ENCODE measurements at places on chromosomes 3 and 15. TPM values are rescaled to one million over a fixed set of nuclear protein-coding genes. Genes with fewer than 3 reads are reported as not detected.

SAMD7 gene
- not detected for total RNA-seq

SLC15A2 gene
- total RNA-seq, result 72.4 TPM

PAQR5 gene
- total RNA-seq, result 24.5 TPM

UCN2 gene
- not detected for total RNA-seq

ACTC1 gene
- total RNA-seq, result not detected

GRCh38 chr3:20396335-20396734 lies 210.3 kb upstream of the SGO1 start:
- no peaks in the 10 kb centered on the region for H3K4me1 ChIP-seq
- no peak overlapping the region for H3K4me3 ChIP-seq
- DNase-seq, result no peak
- no peaks in the 10 kb centered on the region for H3K27me3 ChIP-seq
- no peaks in the 10 kb centered on the region for H3K36me3 ChIP-seq

DNA sequence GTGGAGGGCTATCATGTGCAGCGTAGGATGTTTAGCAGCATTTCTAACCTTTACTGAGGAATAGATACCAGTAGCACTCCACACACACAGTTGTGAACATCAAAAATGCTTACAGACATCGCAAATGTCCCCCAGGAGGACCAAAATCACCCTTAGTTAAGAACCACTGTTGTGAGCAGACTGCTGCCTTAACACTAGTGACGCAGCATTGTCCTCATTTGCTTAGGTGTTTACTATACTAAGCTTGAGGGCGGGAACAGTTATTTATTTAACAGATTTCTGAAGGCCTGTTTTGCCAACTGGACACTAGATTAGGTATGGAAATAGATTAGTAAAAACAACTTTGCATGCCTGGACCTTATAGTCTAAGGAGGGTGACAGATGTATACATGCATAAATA lies 2.3 kb downstream of the PPP2R3A start:
- no peaks in the 10 kb centered on the region for H3K27me3 ChIP-seq
- H3K4me1 ChIP-seq, result peaks cover 28% of the 10 kb centered on the region
- no peak overlapping the region for H3K27ac ChIP-seq
- H3K4me3 ChIP-seq, result no peak overlapping the region

- no peaks in the 10 kb centered on the region for H3K27me3 ChIP-seq
- no peak overlapping the region for H3K4me3 ChIP-seq
- no peaks in the 10 kb centered on the region for H3K4me1 ChIP-seq
- no peak for DNase-seq
Observed at GRCh38 chr15:54159012-54159411, 180.8 kb downstream of the UNC13C start.

DNA sequence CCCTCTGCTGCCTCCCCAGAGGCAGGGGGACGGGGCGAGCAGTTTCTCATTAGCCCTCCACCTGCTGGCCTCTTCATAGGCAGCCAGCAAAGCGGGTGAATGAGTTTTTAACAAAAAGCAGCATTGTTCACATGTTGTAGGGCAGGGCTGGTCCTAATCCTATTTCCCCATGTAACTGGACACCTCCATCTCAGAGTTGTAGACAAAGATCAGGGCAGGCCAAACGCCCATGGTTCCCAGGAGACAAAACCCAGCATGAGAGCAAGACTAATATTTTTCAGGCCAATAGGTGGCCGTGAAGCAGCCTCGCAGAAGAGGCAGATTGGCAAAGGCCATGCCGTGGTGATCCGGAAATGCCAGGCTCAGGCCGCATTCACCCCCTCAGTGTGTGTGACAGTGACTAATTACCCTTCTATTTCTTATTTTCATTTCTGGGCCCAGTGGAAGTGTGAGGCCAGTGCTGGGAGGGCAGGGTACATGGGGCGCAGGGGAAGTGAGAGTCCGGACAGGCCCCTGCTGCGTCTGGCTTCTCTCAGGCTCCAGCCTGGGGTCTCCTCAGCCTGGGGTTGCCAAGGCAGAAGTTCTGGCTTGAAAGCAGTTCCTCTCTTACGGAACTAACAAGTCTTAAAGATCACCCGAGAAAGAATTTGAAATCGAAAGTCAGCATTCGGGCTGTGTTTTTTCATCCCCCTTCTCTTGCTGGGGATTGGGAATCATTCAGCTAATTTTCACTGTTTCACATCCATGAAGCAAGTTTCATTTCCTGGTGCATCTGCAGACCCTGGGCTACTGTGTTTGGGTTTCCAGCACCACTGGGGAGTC lies 64.8 kb downstream of the BOC start:
- no peaks in the 10 kb centered on the region for H3K27me3 ChIP-seq
- no peak overlapping the region for H3K4me3 ChIP-seq
- no peak for DNase-seq

DNA sequence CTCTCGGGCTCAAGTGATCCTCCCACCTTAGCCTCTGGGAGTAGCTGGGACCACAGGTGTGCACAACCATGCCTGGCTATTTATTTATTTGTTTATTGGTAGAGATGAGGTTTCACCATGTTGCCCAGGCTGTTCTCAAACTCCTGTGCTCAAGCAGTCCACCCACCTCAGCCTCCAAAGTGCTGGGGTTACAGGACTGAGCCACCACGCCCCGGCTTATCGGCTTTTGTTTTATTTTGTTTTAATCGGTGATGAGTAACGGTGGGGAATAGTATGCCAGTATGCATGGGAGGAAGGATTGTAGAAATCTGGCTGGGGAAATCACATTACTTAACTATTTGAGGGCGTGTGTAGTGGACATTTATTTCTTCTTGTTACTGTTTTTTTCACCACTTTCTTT lies 451.0 kb upstream of the GOLIM4 start:
- DNase-seq, result no peak
- no peaks in the 10 kb centered on the region for H3K36me3 ChIP-seq
- H3K4me1 ChIP-seq, result no peaks in the 10 kb centered on the region

DNA sequence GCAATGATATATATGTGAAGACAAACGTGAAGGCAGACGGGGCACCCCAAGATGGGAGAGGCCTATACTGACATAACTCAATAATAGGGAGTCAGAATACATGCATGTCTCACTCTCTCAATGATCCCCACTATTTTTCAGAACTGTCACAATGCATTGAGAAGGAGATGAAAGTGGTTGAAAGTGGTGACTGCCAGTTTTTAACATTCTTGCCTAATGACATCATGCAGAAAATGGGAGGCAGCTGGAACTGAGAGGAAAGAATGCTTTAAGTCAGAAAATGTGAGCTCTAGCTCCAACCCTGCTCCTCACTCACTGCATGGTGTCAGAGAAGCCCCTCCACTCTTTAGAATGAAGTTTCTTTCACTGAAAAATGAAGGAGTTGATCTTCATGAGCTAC lies 55.3 kb upstream of the P2RY1 start:
- no peaks in the 10 kb centered on the region for H3K36me3 ChIP-seq
- H3K4me3 ChIP-seq, result no peak overlapping the region
- no peak overlapping the region for H3K27ac ChIP-seq

DNA sequence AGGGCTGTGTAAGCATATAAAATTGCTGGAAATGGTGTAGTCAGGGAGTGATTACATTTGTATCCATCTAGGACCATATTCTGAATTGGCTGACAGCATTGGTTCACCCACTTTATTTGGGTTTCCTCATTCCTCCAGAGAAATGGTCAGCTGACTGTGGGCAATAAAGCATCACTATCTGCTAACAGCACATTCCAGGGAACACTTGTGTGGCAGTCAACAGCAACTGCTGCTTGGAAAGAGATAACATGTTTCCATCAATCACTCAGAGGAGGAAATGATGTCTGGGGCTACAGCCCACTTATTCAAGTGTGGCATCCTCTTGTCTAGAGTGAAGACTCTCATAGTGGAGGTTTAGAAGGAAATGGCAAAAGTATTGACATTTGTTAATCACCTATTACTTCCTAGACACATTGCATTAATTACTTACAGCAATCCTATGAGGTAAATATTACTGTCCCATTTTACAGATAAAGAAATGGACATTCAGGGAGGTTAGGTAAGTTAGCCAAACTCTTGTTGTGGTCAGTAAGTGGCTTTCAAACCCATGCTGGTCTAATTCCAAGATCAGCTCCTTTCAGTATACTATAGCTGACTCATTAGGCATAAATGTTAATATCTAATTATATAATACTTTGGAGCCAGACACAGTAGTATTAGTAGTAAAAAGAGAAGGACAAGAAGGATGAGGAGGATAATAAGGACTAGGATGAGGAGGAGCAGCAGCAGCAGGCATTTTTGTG lies 247.8 kb downstream of the ALCAM start:
- no peak overlapping the region for H3K4me3 ChIP-seq
- H3K4me1 ChIP-seq, result peaks cover 2% of the 10 kb centered on the region
- no peaks in the 10 kb centered on the region for H3K27me3 ChIP-seq
- no peak for DNase-seq
- no peaks in the 10 kb centered on the region for H3K36me3 ChIP-seq

- no peaks in the 10 kb centered on the region for H3K27me3 ChIP-seq
- no peaks in the 10 kb centered on the region for H3K4me1 ChIP-seq
- H3K27ac ChIP-seq, result no peak overlapping the region
- no peaks in the 10 kb centered on the region for H3K36me3 ChIP-seq
- no peak for DNase-seq
- no peak overlapping the region for H3K4me3 ChIP-seq
Observed at GRCh38 chr3:152549263-152549662, 280.5 kb downstream of the MBNL1 start.

GRCh38 chr3:72186400-72186855 lies 401.5 kb upstream of the PROK2 start:
- no peaks in the 10 kb centered on the region for H3K36me3 ChIP-seq
- no peak overlapping the region for H3K4me3 ChIP-seq
- DNase-seq, result no peak
- H3K27ac ChIP-seq, result no peak overlapping the region

DNA sequence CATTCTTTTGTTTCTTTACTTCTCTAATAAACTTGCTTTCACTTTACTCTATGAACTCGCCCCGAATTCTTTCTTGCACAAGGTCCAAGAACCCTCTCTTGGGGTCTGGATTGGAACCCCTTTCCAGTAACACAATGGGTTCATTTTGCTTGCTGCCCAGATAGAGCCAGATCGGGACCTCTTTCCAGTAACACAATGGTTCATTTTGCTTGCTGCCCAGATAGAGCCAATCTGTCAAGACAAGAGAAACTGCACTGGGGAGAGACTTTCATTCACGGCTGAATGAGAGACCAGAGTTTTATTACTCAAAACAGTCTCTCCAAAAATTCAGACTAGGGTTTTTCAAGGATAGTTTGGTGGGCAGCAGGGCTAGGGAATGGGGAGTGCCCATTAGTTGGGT lies 25.4 kb downstream of the METTL6 start:
- H3K4me3 ChIP-seq, result no peak overlapping the region
- H3K4me1 ChIP-seq, result no peaks in the 10 kb centered on the region
- no peak for DNase-seq
- H3K27me3 ChIP-seq, result no peaks in the 10 kb centered on the region
- no peaks in the 10 kb centered on the region for H3K36me3 ChIP-seq

DNA sequence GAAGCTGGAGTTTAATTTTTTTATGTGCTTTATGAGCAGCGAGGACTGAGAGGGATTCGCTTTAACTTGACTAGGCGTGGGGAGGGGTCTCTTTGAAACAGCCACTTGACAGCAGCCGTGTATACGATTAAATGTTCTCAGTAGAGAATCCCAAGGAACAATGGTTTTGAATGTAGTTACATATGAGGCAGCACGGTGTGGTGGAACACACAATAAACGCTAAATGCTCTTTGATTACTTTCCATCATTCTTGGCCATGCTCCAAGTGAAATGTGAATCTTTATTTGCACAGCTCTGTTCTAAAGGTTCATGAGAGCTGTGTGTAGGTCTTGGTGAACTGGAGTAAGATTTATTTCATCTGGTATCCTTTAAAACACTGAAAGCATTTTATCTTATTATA lies 251.4 kb upstream of the TGFBR2 start:
- H3K4me1 ChIP-seq, result peaks cover 21% of the 10 kb centered on the region
- no peak overlapping the region for H3K4me3 ChIP-seq
- H3K36me3 ChIP-seq, result no peaks in the 10 kb centered on the region
- H3K27me3 ChIP-seq, result no peaks in the 10 kb centered on the region
- no peak for DNase-seq
- H3K27ac ChIP-seq, result no peak overlapping the region

GRCh38 chr3:47577583-47578118 lies 1.0 kb downstream of the CSPG5 start:
- no peak overlapping the region for H3K27ac ChIP-seq
- no peaks in the 10 kb centered on the region for H3K27me3 ChIP-seq
- no peaks in the 10 kb centered on the region for H3K36me3 ChIP-seq
- H3K4me1 ChIP-seq, result peaks cover 14% of the 10 kb centered on the region
- DNase-seq, result peak; percentile 89
- peak overlapping the region; percentile 80 for H3K4me3 ChIP-seq

DNA sequence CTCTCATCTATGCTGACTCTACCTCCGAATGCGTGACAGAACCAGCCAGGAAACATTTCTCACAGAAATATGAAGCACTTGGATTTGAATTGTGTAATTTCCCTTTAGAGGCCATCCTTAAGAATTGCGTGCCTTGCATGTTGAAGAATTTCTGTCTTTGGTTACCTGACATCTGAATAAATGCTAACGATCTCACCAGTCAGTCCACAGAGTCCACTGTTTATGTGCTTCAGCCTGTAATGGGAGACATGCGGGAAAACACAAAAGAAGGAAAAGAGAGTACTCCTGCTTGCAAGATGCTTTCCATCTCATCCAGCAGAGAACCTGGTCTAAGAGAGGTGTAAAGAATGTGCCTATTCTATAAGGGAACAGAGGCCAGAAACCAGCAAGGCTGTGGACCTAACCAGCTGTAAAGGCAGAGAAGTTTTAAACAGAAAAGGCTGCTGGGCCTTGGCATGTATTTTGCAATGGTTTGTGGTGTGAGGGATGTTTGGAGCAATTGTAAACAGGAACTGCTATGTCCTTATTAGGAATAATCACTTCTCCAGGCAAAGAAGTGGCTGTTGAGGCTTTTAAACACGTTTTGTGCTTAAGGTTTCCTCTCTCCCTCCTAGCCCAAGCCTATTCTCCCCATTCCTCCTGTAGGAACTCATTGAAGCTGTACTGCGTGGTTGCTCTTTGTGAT lies 36.4 kb upstream of the BOC start:
- H3K27me3 ChIP-seq, result no peaks in the 10 kb centered on the region
- no peaks in the 10 kb centered on the region for H3K4me1 ChIP-seq
- no peak for DNase-seq
- no peaks in the 10 kb centered on the region for H3K36me3 ChIP-seq

DNA sequence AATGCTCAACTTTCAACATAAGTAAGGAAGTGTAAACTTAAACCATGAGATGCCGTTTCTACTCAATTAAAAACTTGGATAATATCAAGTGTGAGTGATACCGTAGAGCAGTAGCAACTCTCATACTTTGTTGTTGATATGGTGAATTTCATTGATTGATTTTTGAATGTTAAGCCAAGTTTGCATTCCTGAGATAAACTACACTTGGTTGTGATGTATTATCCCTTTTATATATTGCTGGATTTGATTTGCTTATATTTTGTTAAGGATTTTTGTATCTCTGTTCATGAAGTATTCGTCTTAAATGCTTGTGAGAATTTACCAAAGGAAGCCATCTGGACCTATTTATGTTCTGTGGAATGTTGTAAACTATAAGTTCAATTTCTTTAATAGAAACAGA lies 21.7 kb downstream of the SLMAP start:
- H3K4me1 ChIP-seq, result no peaks in the 10 kb centered on the region
- no peak overlapping the region for H3K4me3 ChIP-seq
- no peaks in the 10 kb centered on the region for H3K36me3 ChIP-seq
- DNase-seq, result no peak
- no peak overlapping the region for H3K27ac ChIP-seq

GRCh38 chr3:169236662-169237186 lies 426.8 kb downstream of the MECOM start:
- no peak for DNase-seq
- peaks cover 14% of the 10 kb centered on the region for H3K4me1 ChIP-seq
- H3K36me3 ChIP-seq, result no peaks in the 10 kb centered on the region
- no peaks in the 10 kb centered on the region for H3K27me3 ChIP-seq
- H3K4me3 ChIP-seq, result no peak overlapping the region

- DNase-seq, result no peak
- no peaks in the 10 kb centered on the region for H3K36me3 ChIP-seq
- no peak overlapping the region for H3K27ac ChIP-seq
- H3K4me3 ChIP-seq, result no peak overlapping the region
Observed at GRCh38 chr3:78338405-78338804, 1298.5 kb downstream of the ROBO2 start.
